ENCODE measurements at places on chromosomes 4 and X.

GRCh38 chr4:42417550-42417949 lies 20.3 kb downstream of the SHISA3 start:
- DNase-seq, result no peak

DNA sequence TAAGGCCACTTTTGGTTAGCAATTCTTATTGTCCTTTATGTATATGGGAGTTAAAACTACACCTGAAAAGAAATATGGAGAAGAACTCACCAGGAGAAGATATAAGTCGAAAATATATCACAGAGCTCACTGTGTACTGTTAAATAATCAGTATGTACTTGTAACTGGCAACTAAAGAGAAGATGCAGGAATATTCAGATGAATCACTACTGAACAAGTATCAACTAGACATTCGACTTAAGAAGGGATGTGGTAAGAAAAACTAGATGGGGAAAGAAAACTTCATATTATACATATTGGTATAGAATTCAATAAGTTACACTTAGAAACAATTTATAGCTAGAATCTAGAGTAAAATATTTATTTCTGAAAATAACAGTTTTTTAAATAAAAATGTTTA lies 230.0 kb downstream of the CAMK2D start:
- DNase-seq, result no peak

- DNase-seq, result no peak
Measured at GRCh38 chr4:8427761-8428287, 12.7 kb downstream of the ACOX3 start.

DNA sequence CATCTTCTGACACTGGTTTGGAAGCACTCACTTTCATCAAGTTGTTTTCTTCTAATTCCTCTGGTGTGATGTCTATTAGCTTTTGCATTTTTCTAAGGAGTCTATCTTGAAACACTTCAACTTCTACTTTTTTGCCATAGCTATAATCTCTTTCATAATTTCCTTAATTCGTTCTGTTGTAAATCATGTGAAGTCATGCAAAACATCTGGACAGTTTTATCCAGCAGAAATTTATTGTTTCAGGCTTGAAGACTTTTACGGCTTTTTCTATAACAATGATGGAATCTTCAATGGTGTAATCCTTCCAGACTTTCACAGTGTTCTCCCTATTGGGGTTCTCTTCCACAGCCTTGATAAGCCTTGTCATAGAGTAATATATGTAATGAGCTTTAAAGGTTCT lies 74.9 kb upstream of the PABPC4L start:
- DNase-seq, result no peak

DNA sequence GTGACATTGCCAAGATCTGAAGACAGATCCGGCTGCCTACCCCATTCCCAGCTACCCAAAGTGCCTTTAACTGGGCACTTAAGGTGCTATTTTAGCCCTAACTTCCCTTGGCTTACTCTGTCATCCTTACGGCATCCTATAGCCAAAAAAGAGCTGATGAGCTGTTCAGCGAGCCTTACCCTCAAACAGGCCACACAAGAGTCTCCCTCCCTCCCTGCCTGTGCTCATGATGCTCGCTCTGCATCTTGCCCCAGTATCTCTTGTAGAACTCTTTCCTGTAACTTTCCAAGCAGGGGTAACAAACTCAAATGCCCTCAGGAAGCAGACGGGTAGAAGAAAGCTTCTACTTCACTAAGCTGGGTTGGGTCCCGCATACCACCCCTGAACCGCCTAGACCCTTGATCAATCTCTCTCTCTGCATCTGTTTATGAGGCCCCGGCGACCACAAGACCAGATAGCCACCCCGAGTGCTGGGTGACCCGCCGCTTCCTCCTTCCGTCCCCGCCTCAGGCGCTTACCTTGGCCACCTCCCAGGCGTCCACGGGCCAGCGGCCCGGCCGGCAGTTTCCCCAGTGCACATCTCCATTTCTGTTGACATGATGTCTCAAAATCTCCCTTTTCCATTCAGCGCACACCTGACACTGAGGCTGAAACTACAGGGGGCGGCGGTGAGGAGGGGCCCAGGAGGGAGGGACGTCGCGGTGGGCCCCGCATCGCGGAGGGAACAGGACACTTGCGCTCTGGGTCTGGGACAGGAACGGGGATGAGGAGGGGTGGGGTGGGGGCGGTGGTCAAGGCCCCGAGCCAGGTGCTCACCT lies 663 bp downstream of the CXorf38 start:
- peak; percentile 24 for DNase-seq

DNA sequence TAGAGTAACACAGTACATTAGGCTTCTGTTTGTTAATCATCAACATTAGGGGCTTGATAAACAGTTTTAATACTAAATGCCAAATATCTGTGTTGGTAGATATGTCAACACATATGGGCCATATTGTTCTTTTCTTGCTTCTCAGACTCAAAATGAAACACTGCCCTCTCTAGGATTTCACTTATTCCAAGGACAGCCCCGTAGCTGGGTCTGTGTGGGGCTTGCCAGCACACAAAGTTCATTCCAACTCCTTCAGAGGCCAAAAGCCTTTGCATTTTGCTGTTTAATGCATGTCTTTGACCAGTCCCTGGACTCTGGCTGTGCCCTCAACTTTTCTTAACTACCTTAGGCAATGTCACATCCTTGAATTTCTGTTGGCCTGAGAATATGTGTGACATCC lies 102.0 kb upstream of the ZNF827 start:
- DNase-seq, result no peak

DNA sequence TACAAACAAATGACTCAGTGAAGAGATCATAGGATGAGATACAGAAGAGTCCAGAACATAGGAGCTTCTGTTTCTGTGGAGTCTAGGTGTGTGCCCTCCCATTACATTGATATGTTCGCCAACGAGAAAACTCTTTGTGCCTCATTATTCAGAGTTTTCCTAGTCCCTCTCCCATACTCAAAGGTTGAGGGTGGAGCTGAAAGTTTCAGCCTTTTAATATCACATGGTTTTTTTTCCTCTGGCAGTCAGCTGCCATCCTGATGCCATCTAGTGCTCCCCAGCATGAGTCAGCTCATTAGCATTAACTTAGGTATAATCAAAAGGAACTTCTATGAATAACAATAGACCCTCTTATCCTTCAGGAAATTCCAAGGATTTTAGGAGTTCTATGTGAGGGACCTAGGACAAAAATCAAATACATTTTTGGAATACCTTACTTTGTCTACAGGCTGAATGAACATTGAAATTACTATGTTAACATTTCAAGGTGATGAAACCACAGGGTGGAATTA lies 559.6 kb upstream of the AMOT start:
- no peak for DNase-seq

GRCh38 chr4:4849524-4850193 lies 9.8 kb upstream of the MSX1 start:
- no peak for DNase-seq

GRCh38 chr4:150389896-150390530 lies 191.9 kb upstream of the MAB21L2 start:
- DNase-seq, result no peak

GRCh38 chr4:128812442-128813235 lies 3.1 kb downstream of the JADE1 start:
- no peak for DNase-seq

DNA sequence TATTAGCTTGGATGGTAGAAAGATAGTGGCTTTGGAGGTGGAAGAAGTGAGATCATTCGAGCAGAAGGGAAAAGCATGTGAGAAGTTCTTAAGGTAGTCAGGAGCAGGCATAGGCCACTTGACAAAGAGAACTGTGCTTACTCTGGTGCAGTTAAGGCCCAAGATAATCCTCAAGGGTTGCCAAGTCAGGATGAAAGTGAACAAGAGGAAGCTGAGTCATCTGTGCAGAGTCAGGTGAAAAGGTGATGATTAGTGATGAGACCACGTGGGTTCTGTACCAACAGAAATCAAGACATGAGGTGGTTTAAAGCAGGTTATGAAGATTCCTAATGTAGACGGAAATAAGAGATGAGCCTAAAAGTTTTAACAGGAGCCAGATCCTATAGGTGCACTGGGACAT lies 369.8 kb downstream of the DTHD1 start:
- no peak for DNase-seq

- DNase-seq, result no peak
Measured at GRCh38 chrX:110454336-110454735, 95.7 kb downstream of the RTL9 start.

GRCh38 chr4:102318105-102318504 lies 27.2 kb downstream of the SLC39A8 start:
- no peak for DNase-seq

- no peak for DNase-seq
Measured at GRCh38 chrX:56761167-56761566, 32.1 kb downstream of the NBDY start.

DNA sequence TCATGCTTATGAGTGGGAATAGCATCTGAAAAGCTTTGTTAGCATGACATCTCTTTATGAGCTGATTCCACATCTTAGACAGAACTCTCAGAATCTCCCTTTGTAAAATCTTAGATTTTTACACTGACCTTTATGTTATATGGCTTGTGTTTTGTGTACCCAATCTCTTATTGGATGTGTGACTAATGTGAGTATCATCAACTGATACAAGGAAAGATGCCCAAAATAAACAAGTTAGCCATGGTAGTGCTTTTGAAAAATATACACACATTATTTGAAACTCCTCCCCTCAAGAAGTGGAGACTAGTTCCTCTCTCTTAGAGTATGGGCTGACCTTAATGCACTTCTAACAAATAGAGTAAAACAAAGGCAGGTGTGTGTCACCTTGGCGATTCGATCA lies 160.1 kb upstream of the NRK start:
- DNase-seq, result no peak

DNA sequence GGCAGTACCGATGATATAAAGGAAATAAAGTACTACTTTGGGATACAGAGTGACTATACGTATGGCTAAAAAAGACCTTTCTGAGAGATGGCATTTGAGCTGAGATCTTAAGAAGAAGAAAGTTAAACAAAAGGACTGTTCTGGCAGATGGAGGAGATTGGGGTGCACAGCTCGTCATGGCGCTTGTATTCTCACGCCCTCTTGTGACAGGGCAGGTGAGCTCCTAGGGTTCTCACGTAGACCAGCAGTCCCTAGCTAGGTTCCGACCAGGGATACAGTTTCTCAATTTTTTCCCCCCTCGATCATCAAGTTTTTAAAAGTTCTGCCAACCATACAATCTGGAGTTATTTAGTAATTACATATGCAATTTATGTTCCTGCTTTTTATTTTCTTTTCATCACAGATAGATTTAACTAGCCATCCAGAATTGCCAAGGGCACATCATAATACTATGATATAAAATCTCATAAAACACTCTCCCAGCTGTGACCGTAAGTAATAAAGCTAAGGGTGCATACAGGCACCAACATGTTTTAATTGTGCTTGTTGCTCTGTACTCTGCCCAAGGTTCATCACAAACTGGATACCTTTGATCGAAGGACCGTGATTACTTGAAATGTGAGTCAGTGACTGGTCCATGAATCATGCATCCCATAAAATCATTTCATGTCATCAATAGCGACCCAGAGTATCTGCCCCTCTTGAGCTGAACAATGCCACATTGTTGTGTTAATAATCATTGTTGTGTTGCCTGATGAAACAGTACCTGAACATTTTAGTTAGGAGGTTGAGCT lies 69.4 kb upstream of the ZNF518B start:
- no peak for DNase-seq

DNA sequence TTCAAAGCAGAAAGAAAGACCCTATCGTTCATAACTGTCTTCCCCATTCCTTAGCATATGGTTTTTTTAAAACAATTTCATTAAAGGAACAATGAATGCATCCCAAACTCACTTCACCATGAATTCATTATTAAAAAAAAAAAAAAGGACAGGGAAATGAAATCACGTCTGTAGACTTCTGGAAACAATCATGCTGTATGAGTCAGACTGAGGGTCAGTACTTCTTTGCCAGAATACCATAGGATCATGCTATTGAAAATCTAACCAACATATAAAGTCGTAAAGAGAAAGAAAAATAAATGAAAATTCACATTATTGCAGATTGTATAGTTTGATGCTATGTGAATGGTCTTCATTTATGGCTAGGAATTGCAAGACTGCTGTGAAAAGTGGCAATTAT lies 144.4 kb downstream of the PCDH18 start:
- DNase-seq, result no peak

DNA sequence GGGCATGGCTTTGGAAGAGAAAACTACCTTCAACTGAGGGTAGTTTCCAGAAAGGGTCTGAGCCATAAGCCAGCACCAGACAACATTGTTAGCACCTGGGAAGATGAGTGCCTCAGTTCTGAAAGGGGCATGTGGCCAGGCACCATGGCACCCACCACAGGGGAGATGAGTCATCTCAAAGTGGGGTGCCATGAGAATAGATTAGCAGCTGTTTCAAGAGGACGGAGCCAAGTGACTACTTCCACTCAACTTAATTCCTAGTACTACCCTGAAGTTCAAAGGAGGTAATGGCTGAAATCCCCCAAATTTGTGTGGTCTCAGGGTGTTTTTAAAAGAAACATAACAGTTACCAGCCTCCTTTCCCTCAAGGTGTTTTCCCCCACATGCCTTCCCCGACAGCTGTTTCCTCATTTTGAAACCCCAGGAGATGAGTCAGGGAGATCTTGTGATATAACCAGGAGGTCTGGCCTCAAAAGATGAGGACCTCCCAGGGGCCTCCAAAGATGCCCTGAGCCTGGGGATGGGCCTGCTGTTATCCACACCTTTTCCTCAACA lies 27.8 kb upstream of the FTHL17 start:
- no peak for DNase-seq

DNA sequence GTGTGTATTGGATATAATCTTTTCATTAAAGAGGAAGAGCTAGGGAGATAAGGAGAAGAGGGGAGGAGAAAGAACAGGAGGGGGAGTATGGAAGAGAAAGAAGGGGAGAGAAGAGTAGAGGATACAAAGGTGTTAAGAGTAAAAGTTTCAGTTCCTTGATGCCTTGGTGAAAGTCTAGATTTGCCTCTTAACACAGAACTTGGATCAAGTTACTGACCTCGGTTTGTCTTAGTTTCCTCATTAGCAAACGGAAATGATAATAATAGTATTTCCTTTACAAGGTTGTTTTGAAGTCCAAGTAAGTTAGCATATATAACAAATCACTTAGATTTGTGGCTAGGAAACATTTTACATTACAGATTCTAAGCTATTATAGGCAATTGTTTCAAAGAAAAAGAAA lies 287.1 kb downstream of the PPARGC1A start:
- DNase-seq, result no peak

GRCh38 chr4:89166971-89167475 lies 55.7 kb downstream of the TIGD2 start:
- no peak for DNase-seq

DNA sequence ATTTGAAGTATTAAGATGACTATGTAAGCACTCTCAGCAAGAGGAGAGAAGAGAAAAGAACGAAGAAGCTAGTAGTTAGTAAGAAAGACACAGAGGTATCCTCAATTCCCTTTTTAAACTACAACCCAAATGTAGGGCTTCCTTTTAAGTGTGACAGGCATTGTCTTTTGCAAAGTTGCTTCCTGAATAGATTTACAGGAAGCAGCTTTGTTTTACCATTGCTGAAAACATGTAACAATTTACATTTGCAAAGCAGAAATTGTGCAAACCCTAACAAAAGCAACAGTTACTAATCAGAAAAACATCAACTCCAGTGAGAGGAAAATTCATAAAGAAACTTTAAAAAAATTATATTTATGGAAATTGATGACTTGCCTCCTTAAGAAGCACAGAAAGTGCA lies 96.4 kb downstream of the FAM13A start:
- no peak for DNase-seq

Data from activated T-helper 1 cell treated with anti-CD3 and anti-CD28 coated beads, Interleukin-2, amount 50 U/mL, for 16 hours (primary cell).